ENCODE measurements at places on chromosomes 12 and 14. TPM values are rescaled to one million over a fixed set of nuclear protein-coding genes. Genes with fewer than 3 reads are reported as not detected.
A peak's percentile ranks its signal among the peaks of the same experiment; 100 is the strongest.

DNA sequence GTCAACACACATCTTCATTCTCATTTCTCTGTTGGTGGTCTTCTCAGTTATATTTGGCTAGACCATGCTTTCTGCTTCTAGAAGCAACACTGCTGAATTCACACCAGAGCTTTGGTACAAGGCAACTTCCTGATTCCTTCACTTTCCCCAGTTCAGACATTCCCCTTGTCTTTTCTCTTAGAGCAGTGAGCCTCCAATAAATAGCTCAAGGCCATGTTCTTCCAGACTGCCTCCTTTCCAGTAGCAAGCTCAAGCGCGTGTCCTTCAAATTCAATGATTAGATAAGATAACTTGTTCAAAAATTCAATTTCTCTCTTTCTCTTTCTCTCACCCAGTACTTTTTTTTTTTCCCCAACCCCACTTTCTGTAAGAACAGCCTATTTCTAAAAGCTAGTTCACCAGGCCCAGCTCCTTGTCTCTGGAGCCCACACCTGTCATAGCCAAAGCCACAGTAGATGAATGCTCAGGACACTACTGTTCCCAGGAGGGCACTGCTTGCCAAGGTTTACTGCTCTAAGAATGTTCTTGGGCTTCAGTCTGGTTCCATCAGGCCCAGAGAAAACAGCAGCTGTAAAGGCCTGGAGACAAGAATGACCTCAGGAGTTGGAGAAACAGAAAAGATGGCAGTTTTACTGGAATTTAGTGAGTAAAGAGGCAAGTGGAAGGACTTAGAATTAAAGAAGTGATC is 17.7 kb downstream of the TBK1 start:
- DNase-seq = no peak

- no peak for DNase-seq
These were observed 4.5 kb downstream of the ZBTB1 start for GRCh38 chr14:64509036-64509435.

DNA sequence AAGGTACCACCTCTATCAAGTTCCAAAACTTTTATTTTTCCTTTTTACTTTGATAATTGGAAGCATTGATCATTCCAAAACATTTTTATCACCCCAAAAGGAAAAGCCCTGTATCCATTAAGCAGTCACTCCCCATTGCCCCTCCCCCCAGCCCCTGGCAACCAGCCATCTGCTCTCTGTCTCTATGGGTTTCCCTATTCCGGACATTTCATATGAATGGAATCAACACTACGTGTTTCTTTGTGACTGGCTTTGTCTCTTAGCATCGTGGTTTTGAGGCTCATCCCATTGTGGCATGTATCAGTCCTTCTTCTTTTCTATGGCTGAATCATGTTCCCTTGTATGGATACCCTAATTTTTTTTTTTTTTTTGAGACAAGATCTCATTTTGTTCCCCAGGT is 18.0 kb upstream of the PHETA1 start:
- DNase-seq = no peak

DNA sequence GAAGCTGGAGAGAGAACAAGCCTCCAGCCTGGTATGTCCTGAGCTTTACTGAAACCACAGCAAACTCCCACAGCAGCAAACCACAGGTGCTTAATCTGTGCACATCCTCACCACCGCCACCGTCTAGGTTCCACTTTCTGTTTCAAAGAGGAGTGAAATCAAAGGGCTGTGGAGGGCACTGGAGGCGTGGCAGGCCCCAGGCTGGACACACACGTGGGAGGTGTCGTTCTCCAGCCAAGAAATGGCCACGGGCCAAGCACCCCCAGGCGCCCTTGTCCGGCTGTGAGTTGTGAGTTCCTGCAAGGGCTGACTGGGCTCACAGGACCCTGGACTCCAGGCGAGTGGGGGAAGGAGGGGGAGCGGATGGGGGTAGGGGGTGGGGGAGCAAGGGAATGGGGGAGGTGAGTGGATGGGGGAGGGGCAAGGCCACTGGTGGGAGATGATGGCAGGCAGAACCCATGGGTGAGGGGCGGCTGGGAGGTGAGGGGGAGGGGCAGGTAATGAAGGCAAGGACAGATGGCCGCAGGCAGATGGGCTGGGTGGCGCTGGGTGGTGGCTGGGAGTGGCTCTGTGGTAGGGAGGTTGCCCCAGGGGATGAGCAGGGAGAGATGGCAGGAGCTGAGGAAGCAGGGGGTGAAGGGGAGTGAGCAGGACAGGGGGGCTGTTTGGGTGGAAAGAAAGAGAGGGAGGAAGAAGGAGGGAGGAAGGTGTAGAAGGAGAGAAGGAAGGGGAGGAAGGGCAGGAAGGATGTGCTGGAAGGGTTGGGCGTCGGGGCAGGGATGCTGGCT is 86.7 kb downstream of the NCOR2 start:
- no peak for DNase-seq

- no peak for DNase-seq
These were observed 184.4 kb upstream of the ALG10B start for GRCh38 chr12:38132139-38132538.

- DNase-seq = no peak
These were observed 48.5 kb upstream of the CSRP2 start for GRCh38 chr12:76927170-76927784.

DNA sequence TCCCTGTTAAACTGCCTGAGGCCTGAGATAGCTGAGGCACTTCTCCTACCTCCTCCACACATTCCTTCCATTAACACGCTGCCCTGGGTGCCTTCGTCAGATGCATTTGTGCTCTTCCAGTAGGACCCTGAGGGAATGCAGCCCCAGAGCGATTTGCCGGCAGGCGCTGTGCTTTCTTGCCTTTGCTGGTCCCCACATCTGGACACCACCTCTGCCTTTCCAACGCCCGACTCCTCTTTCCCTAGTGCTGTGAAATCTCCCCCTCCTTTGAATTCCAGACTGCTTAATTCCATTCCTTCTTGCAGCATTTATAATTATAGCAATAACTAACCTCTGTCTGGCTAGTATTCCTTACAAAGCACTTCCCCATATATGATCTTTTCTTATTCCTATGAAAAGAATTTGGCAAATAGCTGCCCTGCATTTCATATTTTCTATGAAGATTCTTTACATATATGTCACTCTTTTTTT is 88.4 kb downstream of the C12orf75 start:
- no peak for DNase-seq

- DNase-seq = no peak
These were observed 710.7 kb downstream of the GALC start for GRCh38 chr14:87282266-87282665.

DNA sequence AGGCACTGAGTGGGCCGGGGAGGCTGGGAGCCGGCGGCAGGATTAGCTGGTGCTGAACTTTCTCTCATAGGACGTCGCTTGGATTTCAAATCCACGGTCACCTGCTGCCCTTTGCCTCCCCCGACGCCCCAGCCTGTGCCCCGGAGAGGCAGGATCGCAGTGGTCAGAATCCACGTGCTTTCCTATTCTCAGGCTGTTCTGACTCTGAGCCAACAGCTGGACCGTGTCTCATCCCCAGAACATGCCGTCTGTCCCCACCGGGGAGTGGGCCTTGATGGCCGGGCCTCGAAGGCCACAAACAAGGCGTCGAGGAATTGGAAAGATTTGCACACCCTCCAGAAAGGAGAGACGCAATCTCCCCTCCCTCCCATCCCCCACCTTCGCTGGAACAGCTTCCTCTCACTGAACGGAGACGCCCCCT is 18.5 kb upstream of the MLXIP start:
- no peak for DNase-seq

GRCh38 chr12:132211816-132212215 is 67.6 kb downstream of the NOC4L start:
- no peak for DNase-seq

DNA sequence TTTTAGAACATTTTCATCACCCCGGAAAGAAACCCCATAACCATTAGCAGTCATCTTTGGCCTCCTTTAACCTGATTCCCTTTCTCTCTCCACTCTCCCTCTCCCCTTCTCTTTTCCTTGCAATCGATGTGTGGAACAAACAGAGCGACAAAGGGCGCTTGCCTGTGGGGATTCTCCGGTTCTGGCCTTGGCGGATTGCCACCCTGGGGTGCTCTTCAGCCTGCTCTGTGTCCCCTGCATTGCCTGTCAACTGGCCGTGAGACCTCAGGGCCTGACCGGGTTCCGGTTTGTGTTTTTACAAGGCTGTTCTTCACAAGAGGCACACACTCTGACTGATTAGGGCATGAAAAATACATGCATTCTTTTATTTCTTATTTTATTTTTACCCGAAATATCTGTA is 27.8 kb downstream of the LRTM2 start:
- DNase-seq = no peak

DNA sequence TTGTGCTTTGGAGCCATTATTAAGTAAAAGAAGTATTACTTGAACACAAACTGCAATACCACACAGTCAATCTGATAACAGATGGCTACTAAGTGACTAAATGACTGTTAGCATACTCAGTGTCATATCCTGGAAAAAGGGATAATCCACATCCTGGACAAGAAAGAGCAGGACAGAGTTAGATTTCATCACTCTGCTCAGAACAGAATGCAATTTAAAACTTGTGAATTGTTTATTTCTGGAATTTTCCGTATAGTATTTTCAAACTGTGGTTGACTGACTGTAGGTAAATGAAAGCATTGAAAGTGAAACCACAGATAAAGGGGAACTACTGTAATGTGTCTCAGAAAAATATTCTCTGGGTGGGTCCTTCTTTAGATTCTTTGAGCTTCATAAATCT is 458.8 kb downstream of the TMEM117 start:
- DNase-seq = no peak

- no peak for DNase-seq
These were observed 746.6 kb downstream of the LRFN5 start for GRCh38 chr14:42353315-42353714.

DNA sequence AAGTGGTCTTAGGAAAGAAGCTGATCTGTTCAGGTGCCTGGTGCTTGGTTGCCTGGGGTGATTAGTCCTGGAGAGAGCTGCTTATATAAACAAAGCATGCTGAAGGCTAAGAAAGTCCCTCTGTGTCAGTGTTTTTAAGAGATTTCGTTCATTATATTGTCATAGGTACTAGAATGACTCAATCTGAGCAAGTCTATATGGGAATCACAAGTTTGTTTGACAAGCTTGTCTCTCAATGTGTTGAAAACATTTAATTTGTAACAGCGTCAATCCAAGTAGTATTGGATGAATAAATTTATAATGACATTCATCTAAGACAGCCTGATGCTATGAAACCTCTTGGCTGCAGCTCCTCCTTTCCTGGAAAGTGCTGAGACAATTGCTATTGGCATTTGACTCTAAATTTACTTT is 256.3 kb downstream of the TMTC2 start:
- DNase-seq = no peak

DNA sequence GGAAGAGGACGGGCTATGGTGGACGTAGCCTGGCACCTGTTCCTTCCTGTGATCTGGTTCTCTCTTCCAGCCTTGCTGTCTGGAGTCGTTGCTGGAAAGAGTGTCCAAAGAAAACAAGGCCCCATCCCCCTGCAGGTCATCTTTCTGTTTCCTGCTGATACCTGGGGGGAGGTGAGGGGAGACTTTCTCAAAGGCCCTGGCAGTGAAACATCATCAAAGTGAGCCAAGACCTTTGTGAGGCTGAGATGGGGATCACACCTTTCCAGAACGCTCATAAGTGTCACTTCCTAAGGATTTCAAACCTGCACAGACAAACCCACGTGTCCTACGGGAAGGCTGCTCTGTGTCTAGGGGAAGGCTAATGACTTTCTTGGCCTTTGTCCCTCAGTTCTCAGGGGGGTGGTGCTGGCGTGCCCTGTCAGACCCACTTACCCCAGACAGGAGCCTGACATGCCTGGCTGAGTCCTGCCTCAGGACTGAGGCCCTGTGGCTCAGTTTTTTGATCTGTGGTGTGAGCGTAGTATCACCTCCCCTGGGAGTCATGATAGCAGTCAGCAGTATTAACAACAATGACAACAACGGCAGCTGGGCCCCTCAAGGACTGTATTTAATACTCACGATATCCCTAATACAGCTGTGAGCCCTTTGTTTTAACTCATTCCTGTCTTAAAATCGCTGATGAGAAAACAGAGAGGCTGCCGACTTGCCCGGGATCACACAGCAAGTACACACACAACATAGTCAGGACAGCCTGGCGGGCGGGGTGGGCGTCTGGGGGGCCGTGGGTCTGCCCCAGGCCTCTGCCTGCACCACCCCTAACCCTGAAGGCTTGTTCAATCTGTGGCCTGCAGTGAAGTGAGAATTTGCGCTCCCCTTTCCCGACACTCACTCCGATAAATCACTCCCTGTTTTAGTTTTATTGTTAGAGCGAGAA is 235.2 kb downstream of the SLC41A2 start:
- DNase-seq = no peak

DNA sequence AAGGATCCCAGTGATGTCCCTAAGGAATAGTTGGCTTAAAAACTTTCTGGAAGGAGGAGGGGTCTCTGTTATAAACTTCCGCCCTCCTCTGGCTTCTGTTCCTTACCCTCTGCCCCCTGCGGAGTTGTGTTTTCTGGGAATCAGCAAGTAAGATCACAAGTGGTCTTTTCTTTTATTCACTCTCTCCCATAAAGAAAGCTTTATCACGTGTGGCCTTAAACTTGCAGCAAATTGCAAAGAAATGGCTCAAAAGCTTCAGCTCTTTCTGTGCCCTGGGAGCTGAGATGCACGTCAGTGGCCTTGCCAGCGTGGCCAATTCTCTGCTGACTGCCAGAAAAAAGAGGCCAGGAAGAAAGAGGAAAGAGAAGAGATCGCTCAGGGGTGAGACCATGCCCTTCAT is at the start of gene SLCO1C1:
Gene SLCO1C1, plus strand, starts transcription at position 101 of the 400 bp plus-strand sequence. CDS start 4,245 bp downstream, outside the sequence.
- DNase-seq = no peak

GRCh38 chr12:65946821-65947220 is 122.5 kb downstream of the HMGA2 start:
- no peak for DNase-seq

- DNase-seq = peak; percentile 93
These were observed 175.2 kb upstream of the HMGA2 start for GRCh38 chr12:65649126-65649525.

GRCh38 chr14:84375235-84375634 is 1154.7 kb upstream of the FLRT2 start:
- DNase-seq = no peak

DNA sequence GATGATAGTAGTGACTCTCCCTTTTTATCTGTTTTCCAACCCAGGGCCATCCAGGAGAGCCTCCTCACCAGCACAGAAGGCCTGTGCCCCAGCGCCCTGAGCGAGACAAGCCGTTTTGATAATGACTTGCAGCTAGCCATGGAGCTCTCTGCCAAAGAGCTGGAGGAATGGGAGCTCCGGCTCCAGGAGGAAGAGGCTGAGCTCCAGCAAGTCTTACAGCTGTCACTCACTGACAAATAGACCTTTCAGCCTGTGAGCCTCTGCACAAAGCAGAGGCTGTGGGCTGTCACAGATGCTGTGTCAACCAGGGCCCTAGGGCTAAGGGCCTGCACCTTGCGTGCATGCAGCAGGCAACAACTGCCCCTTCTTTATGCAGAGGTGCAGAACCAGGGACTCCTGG is 11.0 kb downstream of the C12orf76 start:
- no peak for DNase-seq

The SDR9C7 gene
- not detected for polyA plus RNA-seq

The TC2N gene
- 0.14 TPM for polyA plus RNA-seq

The DCN gene
- polyA plus RNA-seq = 4,723 TPM

The HELB gene
- 2.0 TPM for polyA plus RNA-seq

The BCL2L14 gene
- polyA plus RNA-seq = not detected

The CLEC12A gene
- polyA plus RNA-seq = not detected

The CMKLR1 gene
- 0.12 TPM for polyA plus RNA-seq

The BCL11B gene
- polyA plus RNA-seq = not detected

The SLC4A8 gene
- polyA plus RNA-seq = 6.6 TPM

The FAM186B gene
- polyA plus RNA-seq = 0.07 TPM

The SLIRP gene
- 244 TPM for polyA plus RNA-seq
